MCF 10A (cell line): ENCODE measurements at places on chromosomes 11 and 22.

- DNase-seq: no peak
Measured at GRCh38 chr11:66219846-66220565, 48.4 kb upstream of the RAB1B start.

DNA sequence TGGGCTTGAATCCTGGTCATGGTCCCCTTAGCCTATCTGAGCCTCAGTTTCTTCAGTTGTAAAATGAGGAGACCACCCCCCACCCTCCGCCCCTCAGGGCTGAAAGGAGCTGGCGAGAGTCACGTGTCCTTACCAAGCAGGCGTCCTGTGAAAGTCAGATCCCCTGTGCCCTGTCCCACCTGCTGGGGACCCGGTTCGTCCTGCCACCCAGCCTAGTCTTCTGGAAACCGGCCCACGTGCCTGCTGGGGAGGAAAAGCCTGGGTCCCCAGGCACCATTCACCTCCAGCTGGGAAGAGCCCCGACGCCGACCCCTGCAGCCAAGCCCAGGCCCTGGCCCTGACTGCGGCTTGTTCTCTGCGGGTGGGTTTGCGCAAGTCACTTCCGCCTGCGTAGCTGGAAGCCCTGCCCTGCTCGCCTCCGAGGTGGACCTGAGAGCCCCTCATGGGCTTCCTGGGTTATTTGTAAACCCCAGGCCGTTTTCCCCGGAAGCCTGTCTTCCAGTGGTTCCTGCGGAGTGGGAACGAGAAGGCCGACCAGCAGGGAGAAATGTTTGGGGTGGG is 679 bp upstream of the SSH3 start:
- DNase-seq: peak; percentile 66

- DNase-seq: no peak
Measured at GRCh38 chr11:1102221-1102971, 27.7 kb downstream of the MUC2 start.

GRCh38 chr11:44842220-44842619 is 108.5 kb downstream of the TP53I11 start:
- DNase-seq: no peak

DNA sequence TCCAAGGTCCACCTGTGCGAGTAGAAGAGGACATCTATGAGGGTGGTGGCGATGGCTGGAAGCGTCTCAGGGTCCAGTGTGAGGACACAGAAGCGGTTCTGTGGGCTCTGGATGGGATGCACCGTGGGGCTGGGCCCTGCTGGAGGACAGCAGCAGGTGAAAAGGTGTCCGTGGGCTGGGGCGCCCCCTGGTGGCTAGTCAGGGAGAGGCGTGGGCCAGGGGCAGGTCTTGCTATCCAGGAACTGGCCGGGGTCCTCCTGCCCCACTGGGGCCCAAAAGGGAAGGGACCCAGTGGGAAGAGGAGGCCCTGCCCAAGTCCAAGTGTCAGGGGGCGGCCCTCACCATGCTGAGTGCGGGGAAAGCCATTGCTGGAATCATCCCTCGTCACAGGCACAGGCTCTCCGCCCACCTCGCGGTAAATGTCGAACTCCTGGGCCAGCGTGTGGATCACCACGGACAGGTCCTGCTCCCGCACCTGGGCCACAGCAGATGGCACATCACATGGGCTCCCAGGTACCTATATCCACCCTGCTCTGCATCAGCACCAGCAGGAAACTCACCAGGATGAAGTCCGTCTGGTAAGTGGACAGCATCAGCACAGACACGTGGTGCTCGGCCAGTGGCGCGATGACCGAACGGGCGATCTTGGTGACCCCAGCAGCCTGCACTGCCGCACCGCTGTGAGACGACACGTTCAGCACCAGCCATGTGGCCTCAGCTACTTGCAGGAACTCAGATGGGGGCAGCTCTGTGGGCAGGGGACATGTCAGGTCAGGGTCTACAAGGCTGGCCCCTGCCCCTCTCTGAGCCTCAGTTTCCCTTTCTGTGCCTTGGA is 2.3 kb downstream of the CASTOR1 start:
- DNase-seq: peak; percentile 68
